A549 treated with DMSO at 1 μM for 4 hours (cell line): ENCODE measurements at places on chromosomes 5 and 9. TPM values are rescaled to one million over a fixed set of nuclear protein-coding genes. Genes with fewer than 3 reads are reported as not detected.

The CRHBP gene
- total RNA-seq, result 0.09 to 0.16 TPM (median 0.14 TPM) in 3 of 5 replicates, not detected in the others

The GABRA6 gene
- total RNA-seq, result not detected in 5 replicates

The SAXO1 gene
- not detected in 5 replicates for total RNA-seq

The CKMT2 gene
- total RNA-seq, result not detected in 5 replicates

The SCGB3A2 gene
- not detected in 5 replicates for total RNA-seq

The RPS23 gene
- 3,085 to 5,132 TPM (median 3,564 TPM) in 5 replicates for total RNA-seq

The PCDHA3 gene
- 0.76 to 1.2 TPM (median 0.92 TPM) in 5 replicates for total RNA-seq

The IFNK gene
- total RNA-seq, result not detected in 5 replicates

The OBP2B gene
- not detected in 5 replicates for total RNA-seq

The DDX4 gene
- total RNA-seq, result not detected in 5 replicates

The LCN9 gene
- total RNA-seq, result not detected in 5 replicates

The SPINK4 gene
- 0.40 TPM in 1 of 5 replicates, not detected in the others for total RNA-seq

The SPINK9 gene
- not detected in 5 replicates for total RNA-seq

The SARDH gene
- 0.07 to 0.13 TPM (median 0.08 TPM) in 4 of 5 replicates, not detected in the other for total RNA-seq

The HAVCR1 gene
- total RNA-seq, result 35.8 to 44.2 TPM (median 43.9 TPM) in 5 replicates

The ADAMTS2 gene
- 0.07 to 0.18 TPM (median 0.11 TPM) in 5 replicates for total RNA-seq

The CD14 gene
- total RNA-seq, result 3.6 to 4.4 TPM (median 4.0 TPM) in 5 replicates

The ADGRD2 gene
- not detected in 5 replicates for total RNA-seq

The TNFSF15 gene
- 0.27 to 0.44 TPM (median 0.40 TPM) in 5 replicates for total RNA-seq

The MEIKIN gene
- not detected in 5 replicates for total RNA-seq

The LECT2 gene
- not detected in 5 replicates for total RNA-seq

The UBAC1 gene
- total RNA-seq, result 27.7 to 39.2 TPM (median 36.4 TPM) in 5 replicates

The LIFR gene
- 5.2 to 8.2 TPM (median 7.5 TPM) in 5 replicates for total RNA-seq

The SLC1A3 gene
- total RNA-seq, result not detected in 5 replicates
